Melanocyte of skin (primary cell): ENCODE measurements at places on chromosomes 2 and 18. TPM values are rescaled to one million over a fixed set of nuclear protein-coding genes. Genes with fewer than 3 reads are reported as not detected.

Gene UGT1A9
- not detected in 2 replicates for total RNA-seq

Gene KIAA2012
- total RNA-seq = not detected in 2 replicates

Gene GAL3ST2
- total RNA-seq = 0.34 and 0.36 TPM in 2 replicates

Gene DARS1
- total RNA-seq = 56.8 and 74.5 TPM in 2 replicates

Gene DSEL
- total RNA-seq = 2.8 and 6.5 TPM in 2 replicates

Gene EMILIN2
- total RNA-seq = 19.3 and 22.5 TPM in 2 replicates

Gene PMAIP1
- 2.5 and 3.1 TPM in 2 replicates for total RNA-seq

Gene MFSD2B
- total RNA-seq = 0.36 TPM in 1 of 2 replicates, not detected in the other

Gene MARCHF4
- total RNA-seq = 0.36 TPM in 1 of 2 replicates, not detected in the other

Gene CIB4
- not detected in 2 replicates for total RNA-seq

Gene VWC2L
- total RNA-seq = not detected in 2 replicates

Gene LCT
- total RNA-seq = under 0.01 TPM in 1 of 2 replicates, not detected in the other

Gene TRAPPC8
- 43.4 and 64.0 TPM in 2 replicates for total RNA-seq

Gene RBFA
- 23.1 and 38.5 TPM in 2 replicates for total RNA-seq

Gene SERPINB4
- total RNA-seq = not detected in 2 replicates

Gene GPAT2
- total RNA-seq = under 0.01 TPM in 1 of 2 replicates, not detected in the other

Gene CHST9
- under 0.01 and 0.73 TPM in 2 replicates for total RNA-seq
